Pancreas (tissue), 10 donors: ENCODE measurements at places on chromosomes 6 and 20. TPM values are rescaled to one million over a fixed set of nuclear protein-coding genes. Genes with fewer than 3 reads are reported as not detected.

- no peak for DNase-seq
These were observed 61.3 kb upstream of the CARMIL1 start for GRCh38 chr6:25217829-25218228.

- DNase-seq, result no peak
These were observed 190.3 kb upstream of the TAB2 start for GRCh38 chr6:149127212-149127611.

- no peak for DNase-seq
These were observed 37.7 kb downstream of the MAP3K4 start for GRCh38 chr6:161029195-161029809.

DNA sequence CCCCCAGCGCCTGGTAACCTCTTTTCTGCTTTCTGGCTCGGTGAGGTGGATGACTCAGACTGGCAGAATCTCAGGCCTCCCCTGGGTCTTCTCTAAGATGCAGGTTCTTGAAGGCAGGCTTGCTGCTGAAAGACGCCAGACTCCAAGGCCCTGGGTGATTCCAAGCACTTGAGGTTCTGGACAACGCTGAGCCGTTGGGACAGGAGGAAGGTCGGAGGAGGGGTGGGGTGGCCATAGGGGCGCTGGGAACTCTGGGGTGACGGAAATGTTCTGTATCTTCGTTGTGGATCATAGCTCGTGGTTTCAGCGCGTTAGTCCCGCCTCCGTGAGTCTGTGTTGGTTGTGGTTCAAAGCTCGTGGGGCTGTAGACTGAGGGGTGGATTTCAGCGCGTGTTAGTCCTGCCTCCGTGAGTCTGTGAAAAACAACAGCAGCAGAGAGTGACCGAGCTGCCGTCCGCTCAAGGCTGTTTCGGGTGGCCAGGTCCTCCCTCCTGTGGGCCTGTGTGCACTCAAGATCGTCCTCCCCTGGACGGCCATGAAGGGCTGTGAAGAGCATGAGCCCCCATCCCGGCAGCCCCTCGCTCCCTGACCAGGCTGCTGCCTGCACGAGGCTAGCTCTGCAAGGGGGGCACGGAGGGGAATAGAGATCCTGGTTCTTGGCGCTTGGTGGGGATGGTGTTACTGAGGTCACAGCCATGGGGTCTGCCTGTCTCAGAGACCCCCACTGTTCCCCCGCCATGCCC is 7.7 kb downstream of the NTSR1 start:
- DNase-seq, result no peak

GRCh38 chr6:30570740-30571074 is 535 bp upstream of the ABCF1 start:
- no peak for DNase-seq

- DNase-seq, result no peak
These were observed 25.6 kb downstream of the L3MBTL1 start for GRCh38 chr20:43533060-43533459.

DNA sequence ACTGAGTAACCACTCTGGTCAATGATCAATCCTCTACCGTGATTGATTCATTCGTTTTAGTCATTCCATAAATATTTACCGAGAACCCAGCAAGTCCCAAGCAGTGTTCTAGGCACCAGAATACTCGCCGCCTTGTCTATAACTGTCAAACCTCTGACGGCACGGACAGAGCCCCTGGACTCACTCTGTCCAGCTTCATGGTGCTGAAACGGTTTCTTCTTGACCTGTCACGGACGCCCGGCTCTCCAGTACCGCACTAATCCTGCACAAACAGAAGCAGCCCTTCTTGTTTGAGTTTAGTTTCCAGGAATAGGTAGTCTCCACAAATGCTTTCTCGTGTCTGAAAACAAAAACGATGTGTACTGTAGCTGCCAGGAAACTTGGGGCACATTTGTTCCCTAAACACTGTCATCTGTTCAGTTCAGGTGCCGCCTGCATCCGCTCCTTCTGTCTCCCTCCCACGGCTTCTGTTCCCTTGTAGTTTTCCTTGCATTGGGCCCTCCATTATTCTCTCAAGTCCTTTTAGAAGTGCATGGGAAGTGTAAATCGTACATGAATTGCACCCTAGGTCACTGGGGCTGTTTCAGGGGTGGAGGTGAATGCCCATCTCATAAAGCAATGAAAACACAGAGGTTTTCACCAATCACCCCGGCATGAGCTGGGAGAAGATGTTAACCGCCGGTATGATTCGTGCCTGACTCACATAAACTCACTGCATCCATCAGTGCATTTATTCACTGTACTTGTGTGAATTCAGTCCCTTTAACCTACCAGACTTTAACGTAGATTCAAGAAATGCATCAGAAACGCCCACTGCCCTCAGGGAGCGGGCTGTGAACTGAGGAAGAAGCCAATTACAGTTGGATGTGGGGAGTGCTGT is 209.3 kb upstream of the CDH4 start:
- no peak for DNase-seq

DNA sequence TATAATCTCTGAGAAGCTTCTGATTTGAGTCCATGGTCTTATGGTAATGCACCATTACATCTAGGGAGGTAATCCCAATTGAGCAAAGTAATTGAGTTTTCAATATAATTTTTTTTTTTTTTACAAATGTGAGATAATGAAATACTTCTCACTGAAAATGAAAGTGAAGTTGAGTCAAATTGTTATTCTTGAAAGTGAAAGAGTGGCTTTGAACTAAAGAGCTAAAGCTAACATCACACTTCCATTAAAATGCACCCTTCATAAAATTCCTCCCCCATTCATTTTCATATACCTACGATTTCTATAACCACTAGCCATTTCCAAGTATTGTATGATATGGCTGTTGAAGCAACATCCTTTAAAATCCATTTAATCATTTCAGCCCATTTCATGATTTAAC is 149.1 kb upstream of the IMPG1 start:
- no peak for DNase-seq

GRCh38 chr6:13377054-13377758 is 48.9 kb upstream of the TBC1D7 start:
- no peak for DNase-seq

GRCh38 chr6:127205036-127205435 is 61.6 kb upstream of the RNF146 start:
- DNase-seq, result no peak

DNA sequence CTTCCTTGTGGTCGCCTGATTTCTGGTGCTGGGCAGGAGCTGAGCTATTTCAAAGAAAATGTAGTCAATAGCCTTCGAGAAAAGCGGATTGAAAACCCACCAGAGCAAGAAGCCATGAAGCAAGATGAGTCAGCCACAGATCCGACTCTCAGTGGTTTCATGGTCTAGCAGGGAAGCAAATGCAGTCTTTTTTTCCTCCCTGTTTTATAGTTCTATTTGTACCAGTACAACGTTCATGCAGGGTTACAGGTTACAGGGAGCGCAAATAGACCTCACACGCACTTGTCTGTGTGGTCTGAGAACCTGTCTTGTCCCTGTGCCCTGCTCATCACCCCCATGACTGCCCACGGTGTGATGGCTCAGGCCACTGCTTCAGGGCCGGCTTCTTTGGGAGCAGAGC is 309.8 kb upstream of the SUPT3H start:
- no peak for DNase-seq

- no peak for DNase-seq
These were observed 33.2 kb downstream of the COL21A1 start for GRCh38 chr6:56214041-56214702.

- no peak for DNase-seq
These were observed 19.5 kb upstream of the ASXL1 start for GRCh38 chr20:32338665-32339064.

- no peak for DNase-seq
These were observed 26.4 kb upstream of the SALL4 start for GRCh38 chr20:51828762-51829161.

- DNase-seq, result no peak
These were observed 67.8 kb downstream of the MMS22L start for GRCh38 chr6:97215157-97215769.

- DNase-seq, result no peak
These were observed 16.1 kb upstream of the B4GALT5 start for GRCh38 chr20:49729780-49730179.

The CALHM6 gene
- total RNA-seq, result 4.2 TPM

The SPINT3 gene
- not detected for total RNA-seq

The GABRR1 gene
- total RNA-seq, result not detected

The GPR31 gene
- not detected for total RNA-seq

The TUBB2B gene
- 17.6 TPM for total RNA-seq
